ENCODE measurements at places on chromosomes 5 and 9.
A peak's percentile ranks its signal among the peaks of the same experiment; 100 is the strongest.

DNA sequence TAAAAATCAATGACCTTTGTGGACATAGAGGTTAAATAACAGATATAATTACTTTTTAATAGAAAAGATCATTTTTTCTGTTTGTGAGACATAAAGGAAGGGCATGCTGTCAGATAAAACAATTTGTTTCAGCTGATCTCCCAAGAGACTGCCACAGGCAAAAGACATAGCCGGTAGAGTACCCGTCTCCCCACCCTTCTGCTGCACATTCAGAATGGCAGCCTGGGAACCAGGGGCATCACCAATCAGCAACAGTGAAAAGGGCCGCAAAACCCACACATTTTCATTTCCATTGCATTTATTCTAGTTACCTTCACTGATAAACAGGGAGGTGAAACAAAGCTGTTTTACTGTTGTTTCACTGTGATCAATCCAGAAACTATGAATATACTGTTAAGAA is 357.7 kb downstream of the ARRDC3 start:
- no peak for DNase-seq

- no peak for DNase-seq
Observed at GRCh38 chr5:95962475-95962773, 773 bp upstream of the ELL2 start.

- DNase-seq: peak; percentile 86
Observed at GRCh38 chr5:157516006-157516405, 56.0 kb downstream of the NIPAL4 start.

- peak; percentile 49 for DNase-seq
Observed at GRCh38 chr9:81132796-81133195, 556.6 kb downstream of the TLE1 start.

- no peak for DNase-seq
Observed at GRCh38 chr5:143405849-143406098, 2.3 kb upstream of the NR3C1 start.

GRCh38 chr9:123742009-123742767 is 187.7 kb downstream of the DENND1A start:
- no peak for DNase-seq

GRCh38 chr5:54696931-54697330 is 179.4 kb downstream of the SNX18 start:
- DNase-seq: no peak

GRCh38 chr5:136279314-136279713 is 86.0 kb downstream of the TRPC7 start:
- no peak for DNase-seq

DNA sequence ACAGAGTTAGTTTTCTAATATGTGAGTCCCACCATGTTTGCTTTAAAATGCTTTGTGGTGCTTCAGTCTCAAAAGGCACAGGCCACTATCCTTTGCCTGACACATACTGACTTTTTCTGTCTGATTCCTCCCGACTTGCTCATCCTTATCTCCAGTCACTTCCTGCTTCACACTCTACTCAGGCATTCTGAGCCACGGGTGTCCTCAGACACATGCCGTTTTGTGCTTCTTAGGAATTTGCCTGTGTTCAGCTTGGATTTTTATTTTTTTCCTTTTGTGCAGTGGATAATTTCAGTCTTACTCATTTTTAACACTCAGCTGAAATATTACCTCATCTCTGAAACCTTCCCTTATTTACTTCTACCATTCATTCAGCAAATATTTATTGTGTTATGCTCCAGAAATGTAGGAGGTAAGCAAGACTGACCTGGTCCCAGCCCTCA is 54.1 kb downstream of the MAN2A1 start:
- DNase-seq: peak; percentile 96

DNA sequence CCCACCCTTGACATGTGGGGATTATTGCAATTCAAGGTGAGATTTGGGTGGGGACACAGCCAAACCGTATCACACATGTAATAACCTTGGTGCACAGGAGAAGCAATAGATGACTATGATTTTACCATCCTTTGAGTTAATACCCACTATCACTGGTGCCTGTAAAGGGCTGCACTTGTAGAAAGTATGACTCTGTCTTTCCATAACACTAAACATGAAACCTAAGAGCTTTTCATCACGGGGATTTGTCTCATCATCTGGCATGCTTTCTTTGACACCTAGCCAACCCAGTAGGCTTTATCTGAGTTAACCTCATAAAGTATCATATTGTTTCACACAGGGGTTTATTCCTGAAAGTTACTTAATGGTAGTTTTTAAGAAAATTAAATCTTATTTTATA is 188.9 kb upstream of the TNC start:
- peak; percentile 31 for DNase-seq

- peak; percentile 99 for DNase-seq
Observed at GRCh38 chr9:13942695-13943094, 371.2 kb downstream of the NFIB start.

DNA sequence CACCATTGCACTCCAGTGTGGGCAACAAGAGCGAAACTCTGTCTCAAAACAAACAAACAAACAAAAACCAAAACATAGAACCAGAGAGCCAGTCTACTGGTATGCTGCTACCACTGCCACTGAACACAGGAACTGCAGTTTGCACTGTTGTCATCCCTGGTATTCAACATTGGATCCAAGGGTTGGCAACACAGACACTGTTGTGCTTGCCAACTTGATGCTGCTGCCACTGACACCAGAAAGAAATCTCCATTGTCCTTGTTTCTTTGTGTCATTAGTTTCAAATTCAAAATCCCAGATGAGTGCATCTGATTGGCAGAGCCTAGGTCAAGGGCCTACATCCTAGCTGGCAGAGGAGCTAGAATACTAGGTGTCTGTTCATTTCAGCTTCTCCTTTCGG is 16.2 kb downstream of the HINT1 start:
- DNase-seq: no peak

DNA sequence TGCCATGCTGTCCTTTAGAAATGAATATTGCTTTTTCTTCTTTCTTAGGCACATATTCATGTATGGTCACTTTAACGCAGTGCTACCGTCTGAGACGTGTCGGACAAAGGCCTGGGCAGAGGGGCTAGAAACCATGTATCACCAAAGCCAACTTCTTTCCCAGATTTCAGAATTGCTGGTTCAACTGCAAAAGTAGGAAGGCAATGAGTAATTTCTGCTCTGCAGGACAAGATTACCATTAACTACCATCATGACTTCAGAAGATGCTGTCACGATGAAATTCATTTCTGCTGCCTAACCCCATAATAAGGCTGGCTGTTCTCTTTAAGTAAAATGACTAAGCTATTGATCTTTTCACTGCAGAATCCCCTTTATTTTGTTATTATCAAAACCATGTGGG is 306.7 kb downstream of the PDE4D start:
- DNase-seq: no peak

- DNase-seq: peak; percentile 68
Observed at GRCh38 chr9:94603259-94604160, 9.9 kb upstream of the FBP2 start.

DNA sequence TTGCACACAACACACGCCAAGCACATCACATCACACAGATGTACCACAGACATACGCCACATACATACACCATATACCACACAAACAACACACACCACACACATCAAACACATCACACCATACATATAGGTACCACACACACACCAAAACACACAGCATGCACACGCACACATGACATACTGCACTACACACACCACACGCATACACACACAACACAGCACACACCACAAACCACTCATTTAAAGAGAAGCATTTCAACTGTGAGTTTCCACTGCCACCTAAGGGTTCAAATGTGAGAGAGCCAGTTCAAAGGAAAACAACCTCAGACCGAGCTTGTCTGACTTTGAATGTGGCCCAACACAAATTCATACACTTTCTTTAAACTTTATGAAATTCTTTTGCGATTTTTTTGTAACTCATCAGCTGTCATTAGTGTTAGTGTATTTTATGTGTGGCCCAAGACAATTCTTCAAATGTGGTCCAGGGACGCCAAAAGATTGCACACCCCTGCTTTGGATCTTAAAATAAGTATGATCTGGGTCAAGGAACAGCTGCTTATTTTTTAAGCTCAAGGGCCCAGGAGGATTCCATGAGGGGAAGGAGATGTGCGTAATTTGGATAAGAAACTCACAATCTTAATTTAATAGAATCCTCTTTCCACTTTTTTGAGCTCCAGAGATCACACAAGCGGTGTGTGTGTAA is 494.6 kb downstream of the GADD45G start:
- peak; percentile 22 for DNase-seq

DNA sequence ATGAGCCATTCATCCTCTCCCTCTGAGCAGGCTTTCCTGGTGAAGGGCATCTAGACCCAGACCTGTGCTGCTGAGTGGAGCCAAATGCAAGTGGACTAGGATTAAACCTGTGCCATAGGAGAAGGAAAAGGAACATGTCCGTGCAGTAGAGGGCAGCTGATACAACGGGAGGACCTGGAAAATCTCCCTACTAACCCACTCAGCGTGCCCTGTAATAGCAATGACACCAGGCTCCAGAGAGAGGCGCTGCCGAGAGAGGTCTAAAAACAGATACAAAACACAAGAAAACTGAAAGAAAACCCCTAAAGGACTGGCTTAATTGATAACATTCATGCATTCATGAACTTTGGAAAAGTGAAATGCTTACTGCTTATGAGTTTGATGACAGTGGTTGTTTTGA is 60.8 kb downstream of the PFDN1 start:
- DNase-seq: no peak
